ENCODE measurements at places on chromosomes 12 and 14.

DNA sequence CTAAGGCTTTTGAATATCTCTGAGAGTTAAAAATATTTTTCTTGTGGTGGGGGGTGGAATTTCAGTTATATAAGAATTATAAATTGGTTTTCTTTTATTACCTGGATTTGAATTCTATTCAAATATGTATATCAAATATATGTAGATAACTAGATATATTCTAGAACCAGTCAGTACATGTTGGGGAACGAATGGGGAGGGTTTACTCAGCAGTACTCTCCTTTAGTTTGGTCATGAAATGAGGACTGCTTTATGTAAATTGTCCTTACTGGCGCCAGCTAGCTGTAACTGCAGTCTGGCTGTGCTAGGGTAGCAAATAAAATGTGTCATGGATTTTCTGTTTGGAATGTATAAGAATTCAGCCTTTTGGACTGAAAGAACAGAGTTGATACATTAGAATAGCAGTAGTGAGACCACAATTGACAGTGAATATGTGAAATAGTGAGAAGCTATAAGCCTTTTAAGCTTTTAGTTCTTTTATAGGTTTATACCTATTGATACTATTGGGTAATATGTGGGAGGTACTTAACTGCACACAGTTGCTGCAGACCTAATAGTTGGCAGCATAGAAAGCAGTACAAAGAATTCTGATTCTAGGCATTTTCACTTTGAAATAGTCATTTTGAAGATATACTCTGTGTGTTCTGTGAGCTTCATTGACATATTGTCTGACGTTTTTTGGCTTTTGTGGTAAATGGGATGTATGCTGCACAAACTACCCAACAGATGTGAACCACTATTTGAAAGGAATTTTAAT is 29.0 kb downstream of the ATF7IP start:
- no peak for DNase-seq

DNA sequence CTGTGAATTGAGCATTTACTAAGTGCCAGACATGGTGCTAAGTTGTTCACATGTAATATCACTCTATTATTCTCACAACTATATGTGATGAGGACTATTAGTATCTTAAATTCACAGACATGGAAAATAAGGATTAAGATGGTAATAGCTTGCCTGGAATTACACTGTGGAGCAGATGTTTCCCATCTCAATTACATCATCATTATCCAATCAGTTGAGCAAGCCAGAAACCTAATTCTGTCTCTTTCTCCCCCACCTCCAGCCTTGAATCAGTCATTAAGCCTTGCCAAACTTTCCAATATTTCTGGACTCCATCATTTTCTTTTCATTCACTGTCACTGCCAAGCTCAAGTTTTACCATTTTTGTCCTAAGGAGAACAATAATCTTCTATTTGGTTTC is 287.8 kb upstream of the KITLG start:
- DNase-seq, result no peak

DNA sequence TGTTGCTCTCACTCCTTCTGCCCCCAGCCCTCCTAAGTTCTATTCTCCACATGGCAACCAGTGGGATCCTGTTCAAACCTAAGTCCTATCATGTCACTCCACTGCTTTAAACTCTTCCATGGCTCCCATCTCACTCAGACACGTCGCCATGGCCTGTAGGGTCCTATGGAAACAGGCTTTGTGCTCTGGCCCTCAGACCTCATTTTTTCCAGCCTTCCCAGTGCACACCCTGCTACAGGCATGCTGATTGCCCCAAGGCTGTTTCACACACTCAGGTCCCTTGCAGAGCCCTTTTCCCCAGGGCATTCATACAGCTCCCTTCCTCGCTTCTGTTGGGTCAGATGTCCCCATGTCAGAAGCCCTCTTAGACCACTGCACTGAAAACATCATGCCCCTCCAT is 11.2 kb upstream of the MED13L start:
- DNase-seq, result no peak

GRCh38 chr14:62655166-62655565 is 390.1 kb downstream of the KCNH5 start:
- no peak for DNase-seq

- DNase-seq, result no peak
Measured at GRCh38 chr12:24997970-24998582, 49.2 kb upstream of the BCAT1 start.

DNA sequence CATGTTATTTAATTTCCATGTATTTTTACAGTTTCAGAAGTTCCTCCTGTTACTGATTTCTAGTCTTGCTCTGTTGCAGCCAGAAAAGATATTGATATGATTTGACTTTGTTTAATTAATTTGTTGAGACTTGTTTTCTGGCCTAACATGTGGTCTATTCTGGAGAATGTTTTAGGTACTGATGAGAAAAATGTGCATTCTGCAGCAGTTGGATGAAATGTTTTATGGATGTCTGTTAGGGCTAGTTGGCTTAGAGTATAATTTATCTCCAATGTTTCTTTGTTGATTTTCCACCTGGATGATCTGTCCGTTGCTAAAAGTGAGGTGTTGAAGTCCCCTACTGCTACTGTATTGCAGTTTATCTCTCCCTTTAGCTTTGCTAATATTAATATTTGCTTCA is 54.4 kb downstream of the GPR137C start:
- DNase-seq, result no peak

DNA sequence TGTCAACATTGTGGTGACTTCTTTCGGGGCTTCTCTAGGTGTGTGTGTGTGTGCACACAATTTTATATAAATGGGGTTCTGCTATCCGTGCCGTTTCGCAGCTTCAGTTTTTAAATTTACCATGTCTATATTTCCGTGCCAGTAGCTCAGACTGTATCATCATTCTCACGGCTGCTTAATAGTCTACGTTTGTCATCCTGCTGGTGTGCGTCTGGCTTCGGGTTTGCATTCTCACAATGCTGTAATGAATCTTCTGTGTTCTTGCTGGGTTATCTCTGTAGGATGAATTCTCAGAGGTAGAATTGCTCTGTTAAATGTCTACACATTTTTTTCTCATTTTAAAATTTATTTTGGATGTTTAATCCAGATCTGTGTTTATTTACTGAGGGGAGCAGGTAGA is 73.6 kb downstream of the ADGRD1 start:
- no peak for DNase-seq

GRCh38 chr12:9064201-9064814 is 51.4 kb downstream of the A2M start:
- no peak for DNase-seq
